GM12864 (cell line): ENCODE measurements at places on chromosomes 3 and 15.

GRCh38 chr15:65175511-65175910, 9.6 kb downstream of the CLPX start:
- no peak for DNase-seq

GRCh38 chr15:72271221-72271620, 1.1 kb downstream of the PARP6 start:
- DNase-seq = no peak

- no peak for DNase-seq
Observed at GRCh38 chr3:142225885-142226215, 465 bp upstream of the GK5 start.

- no peak for DNase-seq
Observed at GRCh38 chr15:82571722-82572222, 31.5 kb upstream of the RPS17 start.

DNA sequence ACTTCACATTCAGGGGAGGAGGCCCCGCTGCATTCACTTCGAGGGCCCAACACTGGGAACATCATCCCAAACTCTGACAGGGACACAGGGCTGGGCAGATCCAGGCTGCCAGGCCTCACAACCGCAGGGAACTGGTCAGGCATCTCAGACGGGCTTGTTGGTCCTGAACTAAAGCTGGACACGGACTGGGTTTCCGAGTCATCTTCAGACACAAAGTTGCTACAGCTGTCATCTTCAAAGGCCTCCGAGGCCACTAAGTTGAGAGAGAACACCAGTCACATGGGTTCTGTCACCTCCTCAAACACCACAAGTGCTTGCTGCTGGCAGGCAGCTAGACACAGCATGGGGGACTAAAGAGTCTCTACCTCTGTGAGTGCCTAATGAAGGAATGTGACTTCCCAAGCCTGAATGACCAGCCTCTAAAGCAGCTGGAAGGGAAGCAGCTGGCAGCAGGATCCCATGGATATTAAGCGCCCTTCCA, 50.9 kb downstream of the CAPN7 start:
- no peak for DNase-seq

DNA sequence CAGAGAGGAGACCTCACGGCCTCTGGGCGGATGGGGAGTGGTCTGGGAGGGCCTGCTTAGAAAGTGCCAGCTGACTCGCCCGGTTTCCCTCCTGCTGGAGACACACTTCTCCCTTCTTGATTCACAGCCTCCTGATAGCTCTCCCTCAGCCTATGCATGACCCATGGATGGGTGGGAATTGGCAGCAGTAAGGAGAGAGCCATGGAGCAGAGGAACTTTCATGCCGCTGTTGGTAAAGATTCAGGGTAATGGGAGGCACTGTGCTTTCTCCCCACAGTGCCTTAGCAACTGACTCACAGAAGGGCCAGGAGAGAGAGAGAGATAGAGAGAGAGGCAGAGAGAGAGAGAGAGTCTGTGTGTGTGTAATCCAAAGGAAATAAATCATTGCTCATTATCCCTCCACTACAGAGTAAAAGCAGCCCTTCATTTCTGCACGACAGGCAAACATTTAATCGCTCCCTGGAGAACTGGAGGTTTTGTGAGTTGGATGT, 82.8 kb downstream of the SEMA5B start:
- DNase-seq = no peak

DNA sequence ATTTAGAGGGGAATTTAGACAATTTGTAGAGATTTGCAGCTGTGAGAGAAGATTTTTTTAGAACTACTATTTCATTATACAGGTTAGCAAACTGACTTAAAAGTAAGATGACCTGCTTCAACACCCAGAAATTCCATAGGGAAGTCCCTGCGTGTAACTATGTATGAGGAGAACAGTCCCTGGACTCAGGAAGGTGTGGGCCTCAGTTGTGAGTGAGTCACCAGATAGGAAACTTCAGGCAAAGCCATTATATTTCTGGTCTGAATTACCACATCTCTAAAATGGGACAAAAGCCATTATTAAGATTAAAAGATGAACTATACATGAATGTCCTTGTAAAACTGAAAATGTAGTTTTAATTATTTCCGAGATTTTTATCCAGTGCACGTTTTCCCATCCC, 488.3 kb upstream of the GOLIM4 start:
- no peak for DNase-seq

DNA sequence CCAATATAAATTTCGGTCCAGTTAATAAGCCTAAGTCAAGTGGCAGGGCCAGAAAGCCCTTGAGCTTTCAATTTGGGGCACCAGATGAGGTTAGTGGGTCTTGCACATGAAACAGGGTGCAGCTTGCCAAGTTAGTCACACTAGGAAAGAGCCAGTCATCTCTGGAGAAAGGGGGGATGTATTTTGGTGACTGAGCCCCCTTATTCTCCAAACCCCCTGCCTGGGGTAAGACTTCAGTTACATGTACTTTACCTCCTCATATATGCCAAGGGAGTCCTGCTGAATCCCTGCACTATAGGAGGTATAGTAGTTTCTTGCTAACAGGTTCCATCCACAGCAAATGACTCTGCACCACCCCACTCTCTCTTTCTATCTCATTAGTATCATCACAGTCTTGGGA, 62.7 kb downstream of the TIGIT start:
- no peak for DNase-seq

DNA sequence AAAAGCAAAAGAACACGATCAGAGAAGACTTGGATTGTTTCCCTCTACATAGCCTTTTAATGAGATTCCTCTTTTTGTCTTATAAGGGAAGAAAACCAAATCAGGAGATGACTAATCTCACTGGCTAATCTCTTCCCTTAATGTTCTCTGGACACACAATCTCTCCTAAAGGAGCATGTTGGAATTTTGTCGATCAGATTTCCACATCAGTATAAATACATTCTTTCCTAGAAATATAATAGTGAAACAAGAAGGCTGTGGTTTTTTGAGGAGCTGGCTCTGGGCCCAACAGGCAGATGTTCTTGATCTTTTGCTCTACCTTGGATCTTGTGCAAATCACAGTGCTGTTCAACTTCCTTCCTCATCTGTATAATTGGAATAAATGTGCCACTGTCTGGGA, 94.0 kb downstream of the GTPBP8 start:
- no peak for DNase-seq

- DNase-seq = no peak
Observed at GRCh38 chr3:71518089-71518488, 65.4 kb downstream of the FOXP1 start.

GRCh38 chr3:151312972-151313371, 3.6 kb downstream of the GPR87 start:
- DNase-seq = no peak

DNA sequence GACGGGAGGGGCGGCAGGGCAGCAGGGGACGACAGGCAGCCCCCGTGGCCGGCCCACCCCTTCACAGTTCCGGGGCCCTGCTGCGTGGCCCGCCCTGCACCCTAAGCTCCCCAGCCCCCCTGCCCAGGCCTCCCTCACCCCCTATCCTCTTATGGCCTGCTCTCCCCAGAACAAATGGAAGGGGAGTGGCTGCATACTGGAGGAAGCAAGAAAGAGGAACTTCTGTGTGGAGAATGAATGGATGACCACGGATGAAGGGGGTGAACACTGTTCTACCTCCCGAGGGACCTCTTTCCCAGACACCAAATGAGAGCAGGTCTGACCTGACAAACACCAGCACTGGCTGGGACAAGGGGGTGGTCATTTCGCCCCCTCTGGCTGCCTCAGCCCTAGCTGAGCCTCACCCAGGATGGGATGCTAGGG, 25.0 kb downstream of the SEC61A1 start:
- DNase-seq = no peak

DNA sequence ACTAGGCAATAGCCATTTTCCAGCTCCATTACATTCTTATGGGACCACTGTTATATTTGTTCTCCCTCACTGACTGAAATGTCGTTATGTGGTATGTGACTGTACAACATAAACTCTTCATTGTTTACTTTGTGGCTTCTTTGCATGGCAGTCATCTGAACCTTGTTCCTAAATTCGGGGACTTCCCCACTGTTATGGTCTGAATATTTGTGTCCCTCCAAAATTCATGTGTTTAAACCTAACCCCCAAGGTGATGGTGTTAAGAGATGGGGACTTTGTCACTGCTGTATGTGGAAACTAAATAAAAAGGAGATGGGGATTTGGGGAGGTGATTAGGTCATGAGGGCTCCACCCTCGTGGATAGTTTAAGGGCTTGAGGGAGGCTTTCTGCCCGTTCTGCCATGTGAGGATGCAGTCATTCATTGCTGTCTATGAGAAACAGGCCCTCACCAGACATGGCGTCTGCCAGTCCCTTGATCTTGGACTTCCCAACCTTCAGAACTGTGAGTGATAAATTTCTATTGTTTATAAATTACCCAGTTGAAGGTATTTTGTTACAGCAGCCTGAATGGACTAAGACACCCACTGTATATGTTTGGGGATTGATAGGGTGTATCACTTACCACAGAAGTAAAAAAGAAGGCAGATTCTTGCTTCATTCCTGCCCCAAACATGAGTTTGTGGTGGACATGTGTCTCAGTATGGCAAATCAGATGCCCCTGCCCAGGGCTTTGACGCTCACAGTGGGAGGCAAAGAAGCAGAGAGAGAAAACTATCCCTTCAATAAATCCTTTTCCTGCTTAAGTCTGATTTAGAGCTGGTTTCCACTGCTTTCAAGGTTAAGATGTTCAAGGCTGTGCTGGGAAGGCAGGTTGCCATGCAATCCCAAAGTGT, 138.0 kb upstream of the UBE2E1 start:
- no peak for DNase-seq

GRCh38 chr3:130073582-130073981, 8.0 kb upstream of the ALG1L2 start:
- DNase-seq = no peak
